ENCODE measurements at places on chromosomes 2 and 18. TPM values are rescaled to one million over a fixed set of nuclear protein-coding genes. Genes with fewer than 3 reads are reported as not detected.

- peak; percentile 58 for DNase-seq
Observed at GRCh38 chr2:134405611-134406081, 151.8 kb downstream of the MGAT5 start.

GRCh38 chr2:120737340-120738101 is 1.9 kb downstream of the GLI2 start:
- peak; percentile 28 for DNase-seq

GRCh38 chr2:64166212-64166611 is 22.0 kb upstream of the PELI1 start:
- DNase-seq, result no peak

GRCh38 chr2:236824836-236825235 is 255.2 kb downstream of the ACKR3 start:
- DNase-seq, result no peak

DNA sequence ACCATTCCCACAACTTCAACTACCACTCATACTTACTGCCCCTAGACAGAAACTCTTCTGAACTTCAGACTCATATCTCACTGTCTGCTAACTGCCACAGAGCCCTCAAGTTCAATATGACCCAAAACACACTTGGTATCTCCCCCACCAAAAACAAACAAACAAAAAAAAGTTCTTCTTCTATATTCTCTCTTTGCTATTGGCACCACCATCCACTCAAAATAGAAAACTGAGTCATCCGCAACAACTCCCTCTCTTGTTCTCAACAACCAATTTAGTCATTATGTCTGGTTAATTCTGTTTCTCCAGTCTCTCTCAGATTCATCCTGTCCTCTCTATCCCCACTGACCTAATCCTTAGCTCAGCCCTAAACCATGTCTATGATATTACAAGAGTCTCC is 7.2 kb upstream of the DCTN1 start:
- DNase-seq, result no peak

- no peak for DNase-seq
Observed at GRCh38 chr2:167787021-167787420, 460.4 kb downstream of the STK39 start.

DNA sequence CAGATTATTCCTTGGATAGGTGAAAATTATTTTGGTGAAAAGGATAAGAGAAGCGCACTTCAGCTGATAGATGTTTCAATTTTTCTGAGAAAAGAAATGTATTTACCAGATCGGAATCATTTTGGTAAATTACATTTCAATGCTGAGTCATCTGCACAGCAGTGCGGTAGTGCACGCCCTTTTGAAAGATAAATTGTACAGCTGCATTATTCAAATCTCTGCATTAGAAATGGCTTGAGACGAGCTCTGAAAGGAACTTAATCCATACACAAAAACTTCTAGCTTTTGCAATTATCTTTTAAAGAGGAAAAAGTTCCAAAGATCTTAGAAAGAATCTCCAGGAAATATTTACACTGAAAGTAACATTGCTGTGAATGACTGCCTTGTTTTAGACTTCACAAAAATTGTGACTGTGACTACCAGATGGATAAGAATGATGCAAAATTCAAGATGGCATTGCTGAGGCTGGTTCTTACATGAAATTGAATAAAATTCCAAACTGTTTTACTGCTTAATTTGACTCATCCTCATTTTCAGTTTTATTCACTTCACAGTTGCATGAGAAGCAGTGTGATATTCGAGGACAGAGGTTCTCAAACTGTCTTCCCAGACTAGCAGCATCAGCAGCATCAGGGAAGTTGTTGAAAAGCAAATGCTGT is 161.7 kb downstream of the RND3 start:
- DNase-seq, result no peak

DNA sequence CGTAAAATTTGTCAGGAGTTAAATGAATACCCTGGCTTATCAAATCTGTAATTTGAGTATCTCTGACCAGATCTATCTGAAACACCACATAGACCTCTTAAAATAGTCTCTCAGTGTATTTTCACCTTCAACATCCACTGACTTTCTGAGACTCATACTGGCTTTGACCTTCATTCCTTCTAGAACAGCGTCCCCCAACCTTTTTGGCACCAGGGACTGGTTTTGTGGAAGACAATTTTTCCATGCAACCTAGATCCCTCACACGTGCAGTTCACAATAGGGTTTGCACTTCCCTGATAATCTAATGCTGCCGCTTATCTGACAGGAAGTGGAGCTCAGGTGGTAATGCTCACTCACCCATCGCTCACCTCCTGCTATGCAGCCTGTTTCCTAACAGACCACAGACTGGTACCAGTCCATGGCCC is 3.2 kb downstream of the NBAS start:
- no peak for DNase-seq

GRCh38 chr2:152280780-152281179 is 54.2 kb upstream of the FMNL2 start:
- no peak for DNase-seq

DNA sequence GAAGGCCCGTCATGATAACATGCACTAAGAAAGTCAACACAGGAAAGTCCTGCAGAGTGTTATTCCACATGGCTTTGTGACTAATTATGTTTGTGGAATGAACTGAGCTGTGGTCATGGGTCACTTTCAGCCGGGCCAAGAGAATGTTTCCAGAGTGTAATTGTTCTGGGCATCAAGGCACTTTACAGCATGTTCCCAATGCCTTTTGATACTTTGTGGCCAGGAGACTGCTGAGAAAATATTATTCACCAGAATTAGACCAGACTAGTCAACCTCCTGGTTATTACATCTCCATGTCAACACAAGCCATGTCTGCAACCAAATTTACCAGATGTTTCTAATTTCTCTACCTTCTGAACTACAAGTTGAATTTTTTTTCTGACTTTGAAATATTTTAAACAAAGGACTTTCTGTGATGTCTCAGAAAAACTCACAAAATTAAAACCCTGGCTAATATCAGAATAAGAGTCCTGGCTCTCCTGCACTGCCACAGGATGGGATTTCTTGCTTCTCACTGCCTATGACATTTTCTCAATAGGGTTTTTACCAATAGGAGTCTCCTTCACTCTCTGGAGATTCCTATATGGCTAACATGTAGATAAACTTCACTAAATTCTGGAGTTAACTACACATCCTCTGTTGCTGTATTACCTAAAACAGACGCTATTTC is 90.6 kb upstream of the WDR75 start:
- DNase-seq, result peak; percentile 77

GRCh38 chr2:132623096-132623839 is 46.7 kb downstream of the LYPD1 start:
- DNase-seq, result peak; percentile 77

GRCh38 chr2:60644951-60645350 is 91.5 kb upstream of the BCL11A start:
- DNase-seq, result no peak

- no peak for DNase-seq
Observed at GRCh38 chr2:84914334-84914733, 8.9 kb downstream of the TMSB10 start.

GRCh38 chr2:190990132-190990531 is 23.8 kb downstream of the STAT1 start:
- no peak for DNase-seq

DNA sequence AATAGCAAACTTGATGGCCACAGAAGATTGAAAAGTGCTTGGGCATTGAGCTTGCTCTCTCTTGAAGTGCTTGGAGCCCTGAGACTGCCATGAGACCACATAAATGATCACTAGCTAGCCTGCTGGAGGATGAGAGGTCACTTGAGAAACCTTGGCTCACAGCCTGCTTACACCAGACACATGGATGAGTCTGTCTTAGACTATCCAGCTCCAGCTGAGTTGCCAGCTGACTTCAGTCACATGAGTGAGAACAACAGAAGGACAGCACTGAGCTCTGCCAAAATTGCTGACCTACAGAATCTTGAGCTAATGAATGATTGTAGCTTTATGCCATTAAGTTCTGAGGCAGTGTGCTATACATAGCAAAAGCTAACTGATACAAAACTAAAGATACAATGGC is 18.1 kb downstream of the NABP1 start:
- DNase-seq, result peak; percentile 82

DNA sequence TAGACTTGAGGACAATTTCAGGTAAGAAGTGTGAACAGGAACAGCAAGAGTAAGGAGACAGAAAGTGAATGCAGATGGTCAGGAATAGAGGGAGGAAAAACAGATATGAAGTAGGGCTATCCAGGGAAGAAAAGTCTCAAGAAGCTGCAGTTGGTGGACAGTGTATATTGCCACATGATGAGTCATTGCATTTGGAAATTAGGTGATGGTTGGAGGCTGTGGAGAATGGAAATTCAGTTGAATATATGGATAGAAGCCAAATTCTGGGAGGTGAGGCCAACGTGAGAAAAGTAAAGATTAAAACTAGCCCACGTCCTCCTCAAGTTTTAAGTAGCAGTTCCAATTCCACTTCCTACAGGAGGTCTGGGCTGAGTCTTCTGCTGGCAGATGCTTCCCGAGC is 158.4 kb downstream of the UBE2E3 start:
- DNase-seq, result no peak

- DNase-seq, result no peak
Observed at GRCh38 chr2:201118961-201119854, 3.2 kb downstream of the CFLAR start.

GRCh38 chr18:76670564-76671288 is 151.6 kb upstream of the ZNF236 start:
- no peak for DNase-seq

DNA sequence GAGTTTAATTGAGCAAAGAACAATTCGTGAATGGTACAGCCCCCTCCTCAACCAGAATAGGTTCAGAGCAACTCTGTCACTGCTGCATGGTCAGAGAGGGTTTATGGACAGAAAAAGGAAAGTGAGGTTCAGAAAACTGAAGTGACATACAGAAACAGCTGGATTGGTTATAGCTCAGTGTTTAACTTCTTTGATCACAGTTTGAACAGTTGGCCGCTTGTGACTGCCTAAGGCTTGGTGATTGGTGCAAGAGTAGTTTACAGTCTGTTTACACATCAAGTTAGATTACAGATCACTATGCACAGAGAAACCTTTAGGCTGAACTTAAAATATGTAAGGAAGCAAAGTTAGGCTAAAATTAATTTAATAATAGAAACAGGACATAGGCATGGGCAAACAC is 459.2 kb downstream of the KCNJ3 start:
- no peak for DNase-seq

GRCh38 chr2:32342801-32343200 is 14.0 kb upstream of the BIRC6 start:
- peak; percentile 15 for DNase-seq

GRCh38 chr18:3923750-3924149 is 473.8 kb downstream of the TGIF1 start:
- no peak for DNase-seq

DNA sequence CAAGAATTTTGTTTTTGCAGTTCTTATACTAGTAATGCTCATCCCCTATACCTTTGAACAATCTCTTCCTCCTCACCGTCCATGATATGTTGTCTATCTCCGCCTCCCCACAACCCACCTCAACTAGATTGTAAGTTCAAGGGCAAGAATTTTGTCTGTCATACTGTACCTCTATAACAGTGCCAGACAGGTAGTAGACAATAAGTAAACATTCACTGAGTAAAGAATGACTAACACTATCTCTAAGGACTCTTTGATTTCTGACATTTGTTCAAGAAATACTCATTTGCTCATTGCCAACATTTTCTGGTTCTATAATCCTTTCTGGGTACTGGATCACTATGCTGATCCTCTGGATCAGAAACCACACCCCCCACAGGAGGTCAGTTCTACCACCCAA is 82.4 kb downstream of the EXOC6B start:
- DNase-seq, result no peak

- no peak for DNase-seq
Observed at GRCh38 chr2:86064006-86064405, 41.7 kb downstream of the POLR1A start.

The SATB2 gene
- 5.1 TPM for total RNA-seq

The TMEM247 gene
- total RNA-seq, result not detected

The AGXT gene
- total RNA-seq, result not detected

The DSC2 gene
- not detected for total RNA-seq

The ITPRIPL1 gene
- total RNA-seq, result 4.7 TPM

The CXCR1 gene
- not detected for total RNA-seq

The TBR1 gene
- total RNA-seq, result not detected

The CYTIP gene
- total RNA-seq, result not detected

The IL37 gene
- 3.1 TPM for total RNA-seq

The CAPN13 gene
- total RNA-seq, result not detected

Data from MG63 (cell line).